H54 (cell line): ENCODE measurements at places on chromosomes 12 and 14.

DNA sequence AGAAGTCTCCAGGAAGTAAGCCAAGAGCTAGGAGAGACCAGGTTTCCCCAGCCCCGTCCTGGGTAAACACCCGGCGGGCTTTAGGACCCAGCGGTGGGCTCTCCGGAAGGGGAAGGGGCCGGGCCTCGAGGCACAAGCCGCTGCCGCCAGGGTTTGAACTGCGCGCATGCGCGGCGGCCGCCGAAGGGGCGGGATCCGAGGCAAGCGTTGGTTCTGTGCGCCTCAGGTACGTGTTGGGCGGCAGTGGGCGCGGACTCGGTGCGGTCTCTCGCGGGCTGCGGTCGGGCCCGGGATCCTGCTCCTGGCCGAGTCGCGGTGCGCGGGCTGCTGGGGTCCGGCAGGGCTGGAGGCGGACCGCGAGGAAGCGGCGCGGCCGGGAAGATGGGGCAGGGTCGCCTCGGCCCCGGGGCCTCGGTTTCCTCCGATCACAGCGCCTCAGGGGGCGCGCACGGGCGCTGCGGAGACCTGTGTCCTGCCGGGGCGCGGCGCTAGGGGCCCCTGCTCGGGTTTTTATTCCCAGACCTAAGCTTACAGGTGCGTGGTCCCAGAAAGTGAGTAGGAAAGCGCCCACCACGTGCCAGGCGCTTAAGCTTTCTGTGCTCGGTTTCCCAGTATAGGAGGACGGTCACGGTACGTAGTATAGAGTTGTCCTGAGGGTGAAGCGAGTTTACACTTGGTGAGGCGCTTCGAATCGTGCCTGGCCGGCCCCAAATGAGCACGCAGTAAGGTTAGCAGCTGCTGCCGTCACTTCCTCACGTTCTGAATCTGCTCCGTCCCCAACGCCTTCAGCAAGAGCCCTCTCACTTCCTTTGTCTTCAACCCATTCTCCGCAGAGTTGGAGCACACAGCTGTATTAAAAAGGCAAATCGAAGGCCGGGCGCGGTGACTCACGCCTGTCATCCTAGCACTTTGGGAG, at the start of gene TDP1:
TSS of gene TDP1 (plus strand) at position 183 of the 916 bp plus-strand sequence. CDS start 7,188 bp downstream, outside the sequence.
- DNase-seq, result peak; percentile 97

GRCh38 chr14:86788224-86788623, 1204.8 kb downstream of the GALC start:
- DNase-seq, result no peak

GRCh38 chr14:26811756-26812305, 214.0 kb upstream of the NOVA1 start:
- DNase-seq, result no peak

GRCh38 chr12:40262657-40263056, 37.9 kb downstream of the LRRK2 start:
- DNase-seq, result no peak

GRCh38 chr12:70549340-70550179, 87.7 kb downstream of the PTPRB start:
- DNase-seq, result no peak

DNA sequence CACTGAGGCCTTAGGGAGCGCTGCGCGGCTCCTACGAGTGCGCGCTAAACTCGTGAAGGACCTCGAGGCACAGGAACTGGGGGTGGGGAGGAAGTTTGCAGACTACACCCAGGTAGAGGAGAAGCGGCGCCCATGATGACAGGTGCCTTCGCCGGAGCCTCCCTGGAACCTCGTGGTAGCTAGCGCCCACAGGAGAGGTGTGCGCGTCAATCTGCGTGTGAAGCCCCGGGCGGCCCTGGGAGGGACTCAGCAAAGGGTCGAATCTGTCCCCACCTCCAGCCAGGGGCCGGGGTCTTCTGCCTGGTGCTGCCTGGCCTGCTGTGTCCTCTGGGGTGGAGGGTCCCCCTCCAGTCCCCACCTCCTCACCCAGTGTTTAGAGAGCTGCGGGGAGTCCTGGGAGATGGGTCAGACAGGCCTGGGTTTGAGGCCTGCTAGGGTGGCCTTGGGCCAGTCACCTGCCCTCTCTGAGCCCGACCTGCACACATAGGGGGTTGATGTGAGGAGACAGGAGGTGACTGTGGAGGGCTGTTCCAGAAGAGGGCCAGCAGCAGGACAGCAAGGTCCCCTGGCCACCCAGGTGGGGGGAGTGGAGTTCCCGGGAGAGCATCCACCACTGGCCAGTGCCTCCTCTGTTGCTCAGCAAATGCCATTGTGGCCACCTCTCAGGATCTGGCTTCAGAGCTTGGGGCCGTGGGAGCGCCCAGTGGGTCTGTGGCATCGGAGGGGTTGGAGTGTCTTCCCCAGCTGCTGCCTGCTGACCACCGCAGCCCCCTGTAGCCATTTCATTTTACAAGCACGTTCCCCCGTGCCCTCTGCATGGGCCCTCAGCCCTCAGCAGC, 20.2 kb upstream of the KIF26A start:
- DNase-seq, result no peak

GRCh38 chr12:89781946-89782550, 73.4 kb upstream of the ATP2B1 start:
- no peak for DNase-seq

- no peak for DNase-seq
Observed at GRCh38 chr14:90740081-90740480, 76.1 kb downstream of the TTC7B start.

- no peak for DNase-seq
Observed at GRCh38 chr12:5000658-5001385, 42.9 kb upstream of the KCNA5 start.

DNA sequence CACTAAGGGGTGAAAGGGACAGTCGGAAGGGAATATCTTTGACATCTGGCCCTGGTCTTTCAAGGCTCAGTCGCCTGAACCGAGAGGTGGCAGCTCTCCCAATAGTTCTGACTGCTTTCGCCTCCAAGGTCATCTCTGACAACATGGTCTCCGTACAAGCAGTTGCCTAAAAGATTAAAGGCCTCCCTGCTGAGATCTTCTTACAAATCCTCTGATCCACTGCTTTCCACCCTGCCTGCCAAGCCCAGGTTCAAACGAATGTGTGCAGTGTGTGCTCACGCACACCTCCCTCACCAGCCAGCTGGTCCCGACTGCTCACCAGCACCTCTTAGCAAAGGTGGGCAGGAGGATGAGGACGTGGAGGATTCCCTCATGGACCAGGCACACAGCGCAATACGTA, 10.4 kb downstream of the B4GALNT3 start:
- no peak for DNase-seq

DNA sequence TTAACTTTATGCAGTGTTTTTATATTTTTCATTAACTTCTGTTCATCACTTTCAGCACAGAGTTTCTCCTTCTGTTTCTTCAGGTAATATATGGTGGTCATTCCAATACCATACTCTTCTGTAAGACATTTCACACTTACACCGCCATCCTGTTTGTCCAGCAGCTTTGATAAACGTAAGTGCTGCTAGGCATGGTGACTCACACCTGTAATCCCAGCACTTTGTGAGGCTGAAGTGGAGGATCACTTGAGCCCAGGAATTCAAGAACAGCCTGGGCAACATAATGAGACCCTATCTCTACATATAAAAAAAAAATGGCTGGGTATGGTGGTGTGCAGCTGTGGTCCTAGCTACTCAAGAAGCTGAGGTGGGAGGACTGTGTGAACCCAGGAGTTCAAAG, 55.8 kb downstream of the EXOC5 start:
- no peak for DNase-seq

GRCh38 chr14:100612986-100613385, 25.8 kb upstream of the BEGAIN start:
- no peak for DNase-seq

- DNase-seq, result no peak
Observed at GRCh38 chr12:121520586-121521086, 60.2 kb downstream of the KDM2B start.

- no peak for DNase-seq
Observed at GRCh38 chr14:29054119-29054518, 287.5 kb downstream of the FOXG1 start.

- peak; percentile 65 for DNase-seq
Observed at GRCh38 chr12:124273630-124274029, 21.3 kb upstream of the RFLNA start.

GRCh38 chr14:105980224-105980623, 453.8 kb downstream of the TMEM121 start:
- no peak for DNase-seq

DNA sequence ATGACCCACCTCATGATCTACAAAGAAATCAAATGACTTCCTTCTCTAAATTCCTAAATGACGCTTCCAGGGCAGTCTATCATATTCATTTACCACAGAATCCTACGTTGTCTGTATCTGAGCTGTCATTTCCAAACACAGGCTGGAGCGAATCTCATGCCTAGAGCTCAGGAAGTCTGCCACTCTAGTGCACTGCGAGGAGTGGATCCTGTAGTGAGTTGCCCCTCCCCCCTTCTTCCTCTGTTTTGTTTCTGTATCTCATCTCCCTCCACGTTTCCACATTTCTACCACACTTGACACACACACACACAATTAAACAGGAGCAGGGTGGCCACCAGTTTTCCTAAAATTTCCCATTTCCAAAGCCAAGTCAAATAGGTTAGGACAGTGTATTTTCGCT, 415.4 kb upstream of the PRICKLE1 start:
- no peak for DNase-seq

- DNase-seq, result no peak
Observed at GRCh38 chr12:8681129-8681884, 16.5 kb upstream of the RIMKLB start.

GRCh38 chr14:63650256-63650952, 8.7 kb upstream of the WDR89 start:
- no peak for DNase-seq

DNA sequence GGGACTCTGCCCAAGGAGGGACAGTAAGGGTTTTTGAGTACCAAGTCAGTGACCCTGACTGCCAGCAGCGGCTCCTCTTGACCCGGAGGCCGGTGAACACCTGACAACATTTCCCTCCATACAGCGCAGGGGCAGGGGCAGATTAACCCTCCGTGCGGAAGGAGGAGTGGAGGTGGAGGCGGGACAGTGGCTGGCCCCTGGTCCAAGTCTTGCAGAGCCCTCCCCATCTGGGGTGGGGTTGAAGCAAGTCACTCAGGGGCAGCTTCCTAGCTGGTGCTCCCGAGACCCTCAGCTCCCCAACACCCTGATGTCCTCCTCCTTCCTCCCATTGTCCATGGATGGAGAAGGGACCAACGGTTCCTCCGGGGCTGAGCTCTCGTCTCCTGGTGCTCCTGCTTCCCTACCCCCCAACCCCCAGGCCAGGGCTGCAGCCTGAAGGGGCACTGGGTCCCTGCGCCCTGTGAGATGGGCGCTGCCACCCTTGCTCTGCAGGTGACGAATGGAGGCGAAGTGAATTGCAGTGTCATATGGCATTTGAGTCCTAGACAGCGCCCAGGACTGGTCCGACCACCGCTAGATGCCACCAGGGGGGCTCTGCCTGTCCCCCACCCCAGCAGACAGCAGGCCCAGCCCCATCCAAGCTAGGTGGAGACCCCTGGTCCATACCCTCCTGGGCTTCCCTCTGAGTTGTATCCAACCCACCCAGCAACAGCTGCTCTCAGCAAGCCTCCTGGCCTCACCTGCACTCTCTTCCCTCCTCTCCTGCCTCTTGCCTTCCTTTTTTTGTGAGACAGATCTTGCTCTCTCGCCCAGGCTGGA, 7.0 kb upstream of the AMN start:
- DNase-seq, result no peak

DNA sequence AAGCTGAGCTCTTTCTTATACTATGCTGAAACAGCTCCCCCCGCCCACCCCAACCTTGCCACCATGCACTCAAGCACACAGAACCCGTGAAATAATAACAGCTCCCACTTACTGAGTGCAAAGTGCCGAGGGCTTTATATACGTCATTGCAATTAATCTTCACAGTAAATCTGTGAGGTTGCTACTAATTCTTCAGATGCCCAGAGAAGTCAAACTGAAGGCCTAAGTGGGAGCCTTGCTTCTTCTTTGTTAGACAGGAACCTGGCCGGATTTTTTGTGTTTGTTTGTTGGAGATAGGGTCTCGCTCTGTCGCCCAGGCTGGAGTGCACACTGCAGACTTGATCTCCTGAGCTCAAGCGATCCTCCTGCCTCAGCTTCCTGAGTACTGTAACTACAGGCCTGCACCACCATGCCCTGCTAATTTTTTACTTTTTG, 34.0 kb downstream of the VCPKMT start:
- DNase-seq, result no peak

DNA sequence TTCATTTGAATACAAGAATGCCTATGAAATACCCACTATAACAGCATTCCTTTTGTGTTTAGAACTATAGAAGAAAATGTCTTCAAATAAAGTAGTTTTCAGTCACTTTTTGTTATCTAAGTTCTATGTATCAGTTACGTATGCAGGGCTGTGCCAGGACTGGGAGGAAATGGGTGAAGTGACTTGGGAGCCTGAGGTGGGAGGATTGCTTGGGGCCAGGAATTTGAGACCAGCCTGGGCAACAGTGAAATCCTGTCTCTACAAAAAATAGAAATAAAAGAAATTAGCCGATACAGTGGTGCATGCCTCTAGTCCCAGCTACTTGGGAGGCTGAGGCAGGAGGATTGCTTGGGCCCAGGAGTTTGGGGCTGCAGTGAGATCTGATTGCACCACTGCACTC, 22.9 kb upstream of the MANSC4 start:
- DNase-seq, result no peak

GRCh38 chr12:1044696-1045095, 53.7 kb downstream of the ERC1 start:
- DNase-seq, result no peak

DNA sequence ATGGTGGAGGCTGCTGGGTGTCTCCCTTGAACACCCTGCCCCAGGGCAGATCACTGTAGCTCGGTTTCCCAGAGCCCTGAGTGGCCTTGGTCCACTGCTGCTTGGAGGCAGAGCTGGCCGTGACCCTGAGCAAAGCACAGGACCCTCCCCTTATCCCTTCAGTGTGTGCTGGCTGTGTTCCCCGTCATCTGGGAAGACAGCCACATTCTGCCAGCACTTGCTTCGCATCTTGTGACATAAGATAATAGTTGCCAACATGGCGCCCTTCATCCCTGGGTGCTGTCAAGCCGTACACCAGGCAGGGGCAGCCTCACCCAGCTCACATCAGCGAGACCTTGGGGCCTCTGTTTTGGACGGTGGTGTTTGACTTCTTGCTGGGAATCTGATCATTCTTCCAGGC, 12.1 kb upstream of the ALDH2 start:
- no peak for DNase-seq

DNA sequence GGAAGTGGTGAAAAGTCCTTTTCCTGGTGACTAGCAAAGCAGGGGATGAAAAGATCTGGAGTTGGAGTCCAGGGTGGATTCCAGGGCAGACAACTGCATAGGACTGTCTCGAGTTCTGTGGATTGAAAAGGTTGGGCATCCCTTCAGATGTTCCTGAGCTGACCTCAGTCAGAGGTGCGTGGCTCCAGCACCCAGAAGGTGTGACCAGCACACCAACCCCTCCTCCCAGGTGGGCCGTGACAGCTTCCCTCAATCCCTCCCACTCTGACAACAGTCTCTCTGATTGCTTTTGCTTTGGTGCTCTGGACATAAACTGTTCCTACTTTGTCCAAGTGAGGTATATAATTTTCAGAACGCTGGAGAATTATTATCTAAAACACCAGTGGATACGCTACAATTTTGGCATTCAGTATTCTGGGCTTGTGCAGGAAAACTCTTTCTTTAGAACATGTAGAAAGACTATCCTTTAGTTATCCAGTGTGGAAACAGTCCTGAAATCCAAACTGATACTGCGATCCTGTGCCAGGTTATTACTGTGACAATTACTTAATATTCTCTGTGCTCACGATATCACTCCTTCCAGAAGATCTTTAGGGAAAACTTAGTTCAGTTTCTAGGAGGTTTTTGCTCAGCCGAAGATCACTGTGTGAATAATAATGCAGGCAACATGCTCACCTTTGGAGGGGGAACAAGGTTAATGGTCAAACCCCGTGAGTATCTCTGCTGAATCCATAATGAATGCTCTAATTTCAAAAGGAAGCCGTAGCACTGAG, 87.9 kb downstream of the DAD1 start:
- no peak for DNase-seq

GRCh38 chr14:96062506-96062905, 23.3 kb downstream of the C14orf132 start:
- no peak for DNase-seq
